ENCODE measurements at places on chromosomes 12 and 14. TPM values are rescaled to one million over a fixed set of nuclear protein-coding genes. Genes with fewer than 3 reads are reported as not detected.

DNA sequence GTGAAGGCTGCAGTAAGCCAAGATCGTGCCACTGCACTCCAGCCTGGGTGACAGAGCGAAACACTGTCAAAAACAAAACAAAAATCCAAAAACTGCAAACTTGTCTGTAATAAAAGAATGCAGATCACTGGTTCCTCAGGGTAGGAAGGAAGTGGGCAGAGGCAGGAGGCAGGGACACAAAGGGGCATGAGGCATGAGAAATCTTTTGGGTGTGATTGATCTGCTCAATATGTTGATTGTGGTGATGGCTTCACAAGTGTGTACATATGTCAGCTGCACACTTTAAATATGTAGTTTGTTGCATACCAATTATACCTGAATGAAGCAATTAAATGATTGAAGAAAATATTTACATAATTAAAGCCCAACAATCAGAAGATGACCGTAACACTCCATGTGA lies 117.6 kb downstream of the CMAS start:
- no peak overlapping the region for H3K27ac ChIP-seq
- no peak overlapping the region for H3K4me3 ChIP-seq
- no peak for DNase-seq
- no peaks in the 10 kb centered on the region for H3K4me1 ChIP-seq
- no peaks in the 10 kb centered on the region for H3K36me3 ChIP-seq

- no peaks in the 10 kb centered on the region for H3K27me3 ChIP-seq
- H3K4me1 ChIP-seq: no peaks in the 10 kb centered on the region
- DNase-seq: no peak
- no peak overlapping the region for H3K4me3 ChIP-seq
- no peaks in the 10 kb centered on the region for H3K36me3 ChIP-seq
- no peak overlapping the region for H3K27ac ChIP-seq
These were observed 22.2 kb upstream of the C12orf71 start for GRCh38 chr12:27104546-27104945.

GRCh38 chr12:66491853-66492252 lies 187.0 kb downstream of the GRIP1 start:
- H3K27me3 ChIP-seq: no peaks in the 10 kb centered on the region
- no peaks in the 10 kb centered on the region for H3K4me1 ChIP-seq
- no peaks in the 10 kb centered on the region for H3K36me3 ChIP-seq

The ASB2 gene
- 3.5 TPM for polyA plus RNA-seq

The IAPP gene
- polyA plus RNA-seq: not detected

The SLC15A5 gene
- not detected for polyA plus RNA-seq
